Natural killer cell treated with Interleukin-12 subunit alpha and Interleukin-12 subunit beta and Interleukin-15 and Interleukin-18, amount 100 ng/mL, for 72 hours (primary cell): ENCODE measurements at places on chromosomes 3 and 15. TPM values are rescaled to one million over a fixed set of nuclear protein-coding genes. Genes with fewer than 3 reads are reported as not detected.

Gene GOLGA8K
- total RNA-seq = 4.0 TPM

Gene SMCO1
- not detected for total RNA-seq

Gene NRROS
- total RNA-seq = 40.3 TPM

DNA sequence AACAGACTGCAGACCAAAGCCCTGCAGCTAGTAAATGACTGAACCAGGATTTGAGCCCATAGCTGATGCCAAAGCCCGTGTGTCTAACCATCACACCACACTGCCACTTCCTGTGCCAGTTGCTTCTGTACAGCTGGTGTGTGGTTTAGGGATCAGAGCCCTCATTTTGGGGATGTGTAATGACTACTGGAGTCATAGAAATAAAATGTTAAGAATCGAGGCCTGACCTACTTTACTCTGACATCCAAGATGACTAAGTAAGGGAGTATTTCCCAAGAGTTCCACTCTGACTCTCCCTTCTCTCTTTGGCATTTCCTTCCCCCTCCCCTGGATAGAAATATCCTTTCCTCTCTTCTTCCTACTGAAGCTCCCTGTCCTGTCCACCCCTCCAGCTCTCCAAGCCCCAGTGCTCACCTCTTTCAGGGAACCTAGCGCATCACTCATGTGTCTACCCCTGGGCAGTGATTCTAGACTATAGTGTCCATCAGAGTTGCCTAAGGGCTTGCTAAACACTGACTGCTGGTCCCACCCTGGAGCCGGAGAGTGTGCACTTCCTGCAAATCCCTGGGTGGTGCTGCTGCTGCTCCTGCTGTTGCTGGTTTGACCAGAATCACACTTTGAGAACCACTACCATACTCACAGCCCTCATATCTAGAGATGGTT, 53.8 kb downstream of the MGLL start:
- no peak for DNase-seq

GRCh38 chr3:23845326-23846216, 39.8 kb downstream of the UBE2E1 start:
- no peak for DNase-seq

GRCh38 chr3:23435318-23435717, 232.2 kb downstream of the UBE2E2 start:
- no peak for DNase-seq

DNA sequence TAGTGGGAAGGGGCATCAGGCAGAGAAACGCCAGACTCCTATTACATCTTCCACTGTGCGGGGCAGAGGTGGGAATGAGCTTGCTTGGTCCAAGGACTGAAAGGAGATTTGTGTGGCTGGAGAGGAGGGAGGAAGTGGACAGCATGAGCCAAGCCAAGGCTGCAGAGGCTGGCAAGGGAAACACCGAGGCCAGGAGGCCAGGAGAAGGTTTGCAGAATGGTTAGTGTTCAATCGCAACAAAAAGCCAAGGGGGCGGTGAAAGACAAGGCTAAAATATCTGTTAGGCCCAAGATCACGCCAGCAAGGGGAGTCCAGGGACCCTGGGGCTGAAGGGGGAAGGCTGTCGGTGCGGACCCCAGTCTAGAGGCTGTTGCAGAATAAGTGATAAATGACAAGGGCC, 75.8 kb downstream of the CPN2 start:
- DNase-seq = peak; percentile 25

DNA sequence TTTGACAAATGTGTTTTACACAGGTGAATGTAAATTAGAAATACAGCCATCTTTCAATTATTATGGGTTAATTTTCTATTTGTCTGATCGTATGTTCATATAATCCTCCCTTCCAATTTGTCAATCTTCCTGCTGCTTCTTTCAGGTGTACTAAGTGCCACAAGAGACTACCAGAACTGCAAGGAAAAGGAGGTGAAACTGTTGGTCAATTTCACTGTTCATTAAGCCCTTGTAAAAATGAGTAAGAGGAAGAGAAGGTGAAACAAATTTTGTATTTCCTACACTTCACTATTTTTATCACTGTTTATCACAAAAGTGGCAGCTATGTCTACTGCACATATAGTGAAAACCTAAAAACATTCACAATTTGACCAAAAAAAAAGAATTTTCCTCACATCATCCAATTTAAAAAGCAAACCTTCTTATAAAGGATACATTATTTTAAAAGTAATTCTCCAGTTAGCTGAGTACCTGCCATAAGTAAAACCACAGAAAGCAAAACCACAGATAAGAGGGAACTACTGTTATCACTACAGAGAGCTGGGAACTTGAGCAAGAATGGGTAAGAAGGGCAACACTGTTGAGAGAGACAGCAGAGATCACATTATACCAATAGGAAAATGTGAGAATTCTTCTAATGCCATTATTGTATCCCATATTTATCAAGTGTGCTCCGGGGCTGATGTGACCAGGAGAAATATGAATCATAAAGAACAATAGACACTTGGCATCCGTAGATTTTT, 163.0 kb downstream of the TBC1D5 start:
- no peak for DNase-seq

DNA sequence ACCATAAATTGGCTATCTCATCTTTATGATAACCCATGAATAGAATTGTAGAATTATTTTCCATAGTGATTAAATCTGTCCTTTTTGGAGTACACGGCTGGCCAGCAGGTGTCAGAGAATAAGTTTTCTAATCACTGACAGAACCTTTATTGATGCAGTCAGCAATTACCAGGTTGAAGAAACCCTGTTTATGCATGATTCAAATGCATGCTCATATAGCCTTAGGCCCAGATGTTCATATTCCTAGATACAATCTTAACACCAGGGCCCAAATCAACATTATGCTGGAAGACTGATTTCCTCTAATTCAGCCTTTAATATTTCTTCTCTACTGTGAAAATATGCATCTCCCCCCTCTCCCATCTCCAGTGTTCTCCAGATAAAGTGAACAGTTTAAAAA, 243.5 kb upstream of the DCBLD2 start:
- DNase-seq = no peak

GRCh38 chr3:134085034-134085775, 55.5 kb upstream of the SLCO2A1 start:
- DNase-seq = no peak
